ENCODE measurements at places on chromosomes 11 and 22.

DNA sequence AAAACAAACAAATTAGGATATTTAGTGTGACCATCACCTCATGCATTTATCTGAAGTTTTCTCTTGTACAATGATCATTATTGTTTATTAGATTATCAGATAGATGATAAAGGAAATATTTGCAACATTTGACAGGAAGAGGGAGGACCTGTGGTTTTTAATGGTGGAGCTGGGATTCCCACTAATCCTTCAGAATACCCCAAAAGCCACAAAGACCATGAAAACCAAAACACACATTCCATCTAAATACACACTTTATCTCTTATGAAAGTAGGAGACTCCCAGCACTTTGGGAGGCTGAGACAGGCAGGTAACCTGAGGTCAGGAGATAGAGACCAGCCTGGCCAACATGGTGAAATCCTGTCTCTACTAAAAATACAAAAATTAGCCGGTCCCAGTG, 7.6 kb upstream of the NDUFV1 start:
- no peak for DNase-seq

GRCh38 chr11:100459811-100460210, 227.3 kb upstream of the ARHGAP42 start:
- no peak for DNase-seq

DNA sequence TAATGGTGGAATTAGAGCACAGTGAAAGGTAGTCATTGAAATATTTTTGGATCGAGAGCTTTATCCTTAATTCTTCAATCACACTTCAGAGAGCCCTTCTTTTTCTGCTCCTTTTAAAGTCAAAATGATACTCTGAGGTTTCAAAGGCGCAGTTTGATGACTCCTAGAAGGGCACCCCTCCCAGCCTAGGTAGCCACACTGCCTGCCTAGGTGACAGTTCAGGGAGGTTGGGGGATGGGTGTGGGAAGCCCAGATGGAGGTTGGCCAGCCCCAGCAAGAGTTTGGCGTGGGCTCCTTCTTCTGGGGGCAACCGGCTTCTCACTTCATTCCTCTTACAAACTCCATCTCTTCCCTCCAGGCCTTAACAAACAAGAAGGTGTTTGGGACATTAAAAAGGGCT, 28.6 kb upstream of the PHF21A start:
- DNase-seq, result no peak

- no peak for DNase-seq
Observed at GRCh38 chr11:44488165-44488965, 77.1 kb upstream of the CD82 start.

DNA sequence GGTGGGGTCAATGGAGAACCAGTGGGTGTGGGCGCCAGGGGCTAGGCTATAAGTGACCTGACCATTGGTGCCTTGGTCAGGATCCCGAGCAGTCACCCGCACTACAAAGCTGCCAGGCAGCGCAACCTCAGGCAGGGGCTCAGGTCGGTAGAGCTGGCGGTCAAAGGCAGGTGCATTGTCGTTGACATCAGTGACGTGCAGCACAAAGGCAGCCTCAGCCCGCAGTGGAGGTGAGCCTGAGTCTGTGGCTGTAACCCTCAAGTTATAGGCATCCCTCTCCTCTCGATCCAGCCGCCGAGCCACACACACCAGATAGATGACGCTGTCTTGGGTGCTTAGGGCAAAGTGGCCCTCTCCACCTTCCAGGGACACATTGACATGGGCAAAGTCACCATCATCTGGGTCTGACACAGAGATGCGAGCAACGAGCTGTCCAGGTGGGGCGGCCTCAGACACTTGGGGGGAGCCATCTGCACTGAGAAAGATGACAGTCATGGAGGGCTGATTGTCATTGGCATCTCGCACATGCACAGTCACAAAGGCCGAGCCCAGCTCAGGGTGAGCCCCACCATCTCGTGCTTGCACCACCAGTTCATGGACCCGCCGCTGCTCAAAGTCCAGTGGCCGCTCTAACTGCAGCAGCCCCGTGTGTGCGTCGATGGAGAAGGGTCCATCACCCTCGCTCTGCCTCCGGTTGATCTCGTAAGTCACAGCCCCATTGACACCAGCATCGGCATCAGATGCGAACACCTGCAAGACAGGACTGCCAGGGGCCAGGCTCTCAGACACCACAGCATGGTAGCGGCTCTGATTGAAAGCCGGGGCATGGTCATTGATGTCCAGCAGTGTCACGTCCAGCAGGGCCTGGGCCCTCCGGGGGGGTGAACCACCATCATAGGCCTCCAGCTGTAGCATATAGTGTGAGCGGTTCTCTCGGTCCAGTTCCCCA, 15.3 kb downstream of the DCHS1 start:
- no peak for DNase-seq

DNA sequence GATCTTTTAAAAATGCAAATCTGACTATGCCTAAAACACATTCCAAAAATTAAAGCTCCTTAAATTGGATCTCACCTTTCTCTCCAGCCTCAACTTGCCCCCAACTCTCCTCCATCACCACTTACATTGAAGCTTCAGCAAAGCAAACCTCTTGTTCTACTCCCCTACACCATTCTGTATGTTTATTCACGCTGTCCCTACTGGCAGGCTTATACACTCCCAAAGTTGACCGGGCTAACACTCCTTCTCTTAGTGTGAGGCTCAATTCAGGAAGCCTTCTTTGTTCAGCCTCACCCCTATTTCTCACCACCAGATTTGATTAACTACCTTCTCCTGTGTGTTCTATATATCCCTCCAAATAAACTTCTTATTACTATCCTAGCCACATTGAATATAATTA, 1.8 kb upstream of the GDPD4 start:
- DNase-seq, result no peak

DNA sequence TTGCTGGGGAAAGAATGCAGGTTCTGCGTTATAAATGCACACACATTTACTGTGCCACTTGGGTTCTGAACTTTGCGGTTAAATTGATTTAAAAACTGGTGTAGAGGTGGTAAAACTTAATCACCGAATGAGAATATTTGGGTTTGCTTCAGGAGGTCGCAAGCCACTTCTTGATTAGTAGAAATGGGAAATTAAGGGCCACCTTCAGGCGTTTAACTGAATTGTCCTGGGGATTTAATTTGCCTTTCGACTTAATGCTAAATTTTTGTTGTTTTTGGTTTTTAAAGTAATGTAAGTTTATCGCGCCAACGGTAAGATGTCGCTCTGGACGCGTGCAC, 459 bp upstream of the NCR3LG1 start:
- no peak for DNase-seq

DNA sequence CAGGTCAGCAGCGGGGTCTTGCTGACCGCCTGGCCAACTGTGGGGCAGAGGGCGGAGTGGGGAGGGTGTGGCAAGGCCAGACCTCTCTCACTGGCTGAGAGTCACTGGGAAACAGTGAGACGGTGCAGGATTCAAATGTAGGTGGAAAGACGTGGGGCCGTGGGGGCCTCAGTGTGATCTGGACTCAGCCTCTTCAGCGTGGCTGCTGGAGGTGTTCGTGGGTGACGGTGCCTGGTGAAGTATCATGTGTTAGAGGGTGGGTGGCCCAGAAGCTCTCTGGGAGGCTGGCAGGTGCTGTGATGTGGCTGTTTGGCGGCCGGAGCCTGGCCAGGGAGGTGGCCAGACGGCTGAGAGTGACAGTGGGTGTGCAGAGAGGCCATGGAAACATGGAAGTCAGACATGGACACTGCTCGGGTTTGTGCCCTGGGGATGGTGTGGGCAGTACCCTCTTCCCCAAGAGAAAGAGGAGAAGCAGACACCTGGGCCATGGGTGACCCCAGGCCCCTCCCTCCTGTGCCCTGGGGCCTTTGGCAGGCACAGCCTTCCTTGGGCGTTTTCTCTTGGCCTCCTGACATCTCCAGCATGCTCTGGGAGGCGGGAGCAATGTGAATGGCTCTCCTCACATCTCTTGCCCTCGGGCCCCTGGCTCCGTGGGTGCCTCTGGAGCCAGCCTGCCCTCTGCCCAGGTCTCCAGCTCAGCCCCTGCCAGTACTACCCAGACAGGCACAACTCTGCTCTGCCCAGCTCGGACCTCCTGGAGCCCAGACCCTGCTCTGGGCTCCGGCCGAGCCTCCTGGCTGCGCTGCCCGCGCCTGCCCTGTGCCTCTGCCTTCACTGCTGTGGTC, 10.1 kb upstream of the ACR start:
- no peak for DNase-seq

DNA sequence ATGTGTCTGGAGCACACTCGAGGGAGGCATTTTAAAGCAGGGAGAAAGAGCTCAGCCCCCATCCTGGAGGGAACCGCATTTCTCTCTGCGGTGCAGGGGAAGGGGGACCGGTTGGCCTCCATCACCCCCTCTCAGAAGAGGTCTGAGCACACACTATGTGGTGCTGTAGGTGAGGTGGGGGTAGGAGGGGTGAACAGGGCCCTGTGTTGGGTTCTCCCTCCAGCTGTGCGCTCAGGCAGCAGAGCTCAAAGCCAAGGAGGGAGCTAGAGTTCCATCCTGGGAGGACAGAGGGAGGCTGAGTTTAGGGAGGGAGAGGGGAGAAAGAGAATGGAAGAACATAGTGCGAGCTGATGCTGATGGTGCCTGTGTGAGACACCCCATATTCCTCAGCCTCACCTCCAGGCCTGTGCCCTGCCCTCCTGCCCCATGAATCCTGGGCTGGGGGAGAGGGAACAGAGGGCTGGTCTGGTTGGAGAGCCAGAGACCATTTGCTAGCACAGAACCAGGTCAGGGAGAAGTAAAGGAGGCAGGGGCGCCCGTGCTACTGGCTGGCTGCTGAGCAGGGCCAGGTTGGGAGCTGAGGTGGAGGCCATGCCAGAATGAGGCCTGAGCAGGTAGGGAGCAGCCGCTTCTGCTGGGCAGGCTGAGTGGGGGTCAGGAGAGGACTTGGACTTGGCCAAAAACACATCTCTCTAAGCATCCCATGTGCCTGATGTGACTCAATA, 43.7 kb downstream of the ALX4 start:
- no peak for DNase-seq

GRCh38 chr11:3156661-3157311, 8.3 kb downstream of the OSBPL5 start:
- no peak for DNase-seq

GRCh38 chr22:39877079-39877845, 16.3 kb downstream of the ENTHD1 start:
- DNase-seq, result no peak

- DNase-seq, result no peak
Observed at GRCh38 chr11:57801183-57801485, 39.5 kb downstream of the CTNND1 start.

DNA sequence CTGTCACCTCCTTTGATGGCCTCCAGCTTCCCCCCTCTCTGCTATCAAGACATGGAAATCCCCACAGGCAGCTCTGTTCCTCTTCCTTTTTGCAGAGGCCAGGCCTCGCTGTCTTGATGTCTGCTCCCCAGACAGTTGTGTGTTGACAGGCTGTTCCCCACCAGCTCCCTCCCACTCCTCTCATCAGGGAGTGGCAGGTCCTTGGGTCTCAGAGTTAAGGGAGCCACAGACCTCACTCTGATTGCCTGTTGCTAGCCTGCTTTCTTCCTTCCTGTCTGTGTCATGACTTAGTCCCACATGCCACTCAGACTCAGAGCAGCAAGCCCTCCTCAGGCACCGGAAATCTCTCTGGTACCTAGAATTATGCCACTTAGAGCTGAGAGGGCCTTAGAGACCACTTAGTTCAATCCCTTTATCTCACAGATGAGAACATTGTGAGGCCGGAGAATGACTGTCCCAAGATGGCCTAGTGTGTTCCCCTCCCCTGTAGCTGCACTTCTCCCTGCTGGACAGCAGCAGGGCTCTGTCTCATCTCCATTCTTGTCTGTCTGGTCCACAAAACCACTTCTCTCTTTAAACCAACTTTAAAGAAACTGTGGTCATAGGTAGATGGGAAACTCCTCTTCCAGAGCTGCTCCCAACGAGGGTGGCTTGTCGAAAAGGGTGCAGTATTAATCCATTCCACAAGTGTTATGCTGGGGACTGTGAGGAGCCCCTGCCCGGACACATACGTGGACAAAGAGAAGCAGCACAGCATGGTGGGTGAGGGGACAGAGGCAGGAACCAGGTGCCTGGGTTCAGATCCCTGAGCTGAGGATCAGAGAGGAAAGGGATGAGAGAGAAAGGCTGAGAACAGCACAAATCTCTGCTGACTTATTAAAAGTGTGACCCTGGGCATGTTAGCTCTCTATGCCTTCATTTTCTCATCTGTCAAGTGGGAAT, 4.2 kb downstream of the AMPD3 start:
- DNase-seq, result no peak

DNA sequence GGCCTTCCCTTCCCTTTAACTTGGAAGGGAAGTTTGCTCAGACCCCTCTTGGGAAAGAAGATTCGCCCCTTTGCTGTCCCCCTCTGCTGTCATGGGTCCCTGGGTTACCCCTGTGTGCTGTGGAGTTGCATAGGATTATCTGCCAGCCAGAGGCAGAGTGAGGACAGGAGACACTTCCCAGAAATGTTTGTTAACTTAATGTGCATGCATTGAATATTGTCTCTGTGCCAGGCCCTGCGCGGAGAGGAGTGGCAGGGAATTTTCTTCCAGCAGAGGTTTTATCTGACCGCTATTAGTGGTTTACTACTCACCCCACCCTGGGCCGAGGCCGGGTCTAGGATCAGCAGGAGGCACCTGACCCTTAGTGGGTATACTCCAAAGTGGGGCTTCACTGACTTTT, 894.8 kb downstream of the TBC1D22A start:
- DNase-seq, result no peak

- DNase-seq, result no peak
Observed at GRCh38 chr11:105132716-105133511, 6.7 kb downstream of the CARD18 start.

GRCh38 chr11:130426837-130427341, 1.5 kb downstream of the ADAMTS8 start:
- DNase-seq, result no peak

DNA sequence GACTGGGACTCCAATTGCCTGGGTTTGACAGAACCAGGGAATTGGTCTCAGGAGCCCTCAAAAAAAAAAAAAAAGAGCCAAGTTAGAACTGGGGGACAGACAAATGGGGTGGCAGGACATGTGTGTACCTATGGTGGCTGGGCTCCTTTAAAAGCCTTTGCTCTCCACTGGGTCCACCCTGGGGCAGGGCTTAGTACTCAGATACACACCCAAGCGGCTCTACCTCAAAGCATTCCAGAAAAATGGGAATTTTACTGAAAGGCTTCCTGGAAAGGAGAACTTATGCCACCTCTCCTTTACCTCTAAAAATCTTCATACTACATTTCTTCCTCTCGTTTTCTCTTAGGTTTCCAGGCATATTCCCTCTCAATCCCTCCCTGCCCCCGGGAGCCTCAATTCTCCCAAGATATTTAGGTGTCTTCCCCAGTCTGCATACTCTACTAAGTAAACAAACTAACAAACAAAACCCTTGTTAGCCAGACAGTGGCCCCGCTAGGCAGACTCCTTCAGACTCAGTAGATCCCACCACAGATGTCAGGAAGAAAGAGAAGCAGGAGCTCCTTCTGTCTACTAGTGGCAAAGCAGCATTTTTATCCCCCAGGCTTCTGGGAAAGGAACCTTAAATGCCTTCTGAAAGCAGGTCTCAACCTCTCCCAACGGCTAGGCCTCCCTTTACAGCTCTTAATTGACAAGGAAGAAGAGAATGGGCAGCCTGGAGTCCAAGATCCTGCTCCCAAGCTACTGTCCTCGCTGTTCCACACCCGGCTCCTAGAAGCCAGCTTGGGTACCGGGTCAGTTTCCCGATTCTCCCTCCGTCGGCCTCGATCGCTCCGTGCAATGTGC, 653 bp downstream of the PCSK7 start:
- peak; percentile 36 for DNase-seq
